Activated T-helper 17 cell treated with anti-CD3 and anti-CD28 coated beads, Interleukin-2, amount 50 U/mL, for 72 hours (primary cell): ENCODE measurements at places on chromosomes 3 and 15. TPM values are rescaled to one million over a fixed set of nuclear protein-coding genes. Genes with fewer than 3 reads are reported as not detected.

LRRC31 gene
- not detected for total RNA-seq

FANCD2OS gene
- total RNA-seq = not detected

DNA sequence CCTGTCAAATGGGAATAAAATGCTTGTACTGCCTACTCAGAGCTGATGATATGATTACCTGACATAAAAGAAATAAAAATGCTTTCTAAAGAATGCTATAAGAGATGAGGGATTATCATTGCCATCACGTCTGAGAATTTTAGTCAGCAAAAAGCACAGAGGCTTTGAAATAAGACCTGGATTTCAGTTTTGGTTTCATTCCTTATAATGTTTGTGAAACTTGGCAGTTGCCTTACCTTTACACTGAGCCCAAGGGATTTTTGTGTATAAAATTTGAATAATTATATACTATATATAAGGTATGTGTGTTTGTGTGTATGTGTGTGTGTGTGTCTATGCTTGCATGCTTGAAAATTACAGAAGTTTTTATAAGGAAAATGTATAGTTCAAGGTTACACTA lies 634.8 kb upstream of the BCHE start:
- ATAC-seq = no peak

GRCh38 chr3:21645121-21645897 lies 105.7 kb downstream of the ZNF385D start:
- no peak for ATAC-seq

- ATAC-seq = no peak
Observed at GRCh38 chr15:24223739-24224138, 451.8 kb upstream of the NPAP1 start.

GRCh38 chr3:62109534-62109933 lies 263.8 kb downstream of the FEZF2 start:
- ATAC-seq = no peak

- ATAC-seq = no peak
Observed at GRCh38 chr15:43316016-43316970, 14.1 kb downstream of the LCMT2 start.
